ENCODE measurements at places on chromosomes 1 and 21.

- DNase-seq = no peak
Observed at GRCh38 chr21:41965461-41966013, 11.7 kb upstream of the C2CD2 start.

DNA sequence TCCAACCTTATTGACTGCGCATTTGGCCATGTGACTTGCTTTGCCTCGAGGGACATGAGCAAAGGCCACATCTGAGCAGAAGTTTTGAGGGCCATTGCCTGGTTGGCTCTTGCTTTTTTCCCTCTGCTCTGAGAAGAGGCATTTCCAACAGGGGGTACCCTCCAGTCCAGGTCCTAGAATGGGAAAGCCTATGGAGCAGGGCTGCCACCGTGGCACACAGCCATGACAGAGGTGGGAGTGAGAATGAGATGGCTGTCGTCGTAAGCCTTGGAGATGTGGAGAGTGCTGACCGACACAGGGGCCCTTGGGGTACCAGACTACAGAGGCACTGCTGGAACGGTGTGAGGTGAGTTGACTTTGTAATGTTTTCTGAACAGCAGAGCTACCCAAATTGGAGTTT lies 103.0 kb downstream of the KCNJ15 start:
- DNase-seq = no peak

DNA sequence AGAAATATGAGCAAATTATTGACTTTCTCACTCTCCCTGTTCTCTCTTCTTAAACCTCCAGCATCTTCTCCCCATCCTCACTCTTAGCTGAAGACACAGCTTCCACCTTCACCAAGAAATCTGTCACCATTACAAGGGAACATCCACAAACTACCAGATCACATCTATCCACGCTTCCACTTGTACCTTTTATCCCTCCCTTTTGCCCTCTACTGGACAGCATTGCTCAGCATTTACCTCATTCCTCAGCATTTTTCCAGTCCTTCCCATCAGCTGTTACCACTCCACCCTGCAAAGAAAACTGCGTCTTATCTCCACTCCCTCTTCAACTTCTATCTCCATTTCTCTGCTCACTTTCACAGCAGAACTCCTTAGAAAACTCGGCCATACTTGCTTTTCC lies 42.6 kb downstream of the KCNJ6 start:
- no peak for DNase-seq

GRCh38 chr1:196377811-196378210 lies 230.4 kb downstream of the KCNT2 start:
- DNase-seq = no peak

- no peak for DNase-seq
Observed at GRCh38 chr1:237029240-237029639, 12.7 kb upstream of the RYR2 start.

DNA sequence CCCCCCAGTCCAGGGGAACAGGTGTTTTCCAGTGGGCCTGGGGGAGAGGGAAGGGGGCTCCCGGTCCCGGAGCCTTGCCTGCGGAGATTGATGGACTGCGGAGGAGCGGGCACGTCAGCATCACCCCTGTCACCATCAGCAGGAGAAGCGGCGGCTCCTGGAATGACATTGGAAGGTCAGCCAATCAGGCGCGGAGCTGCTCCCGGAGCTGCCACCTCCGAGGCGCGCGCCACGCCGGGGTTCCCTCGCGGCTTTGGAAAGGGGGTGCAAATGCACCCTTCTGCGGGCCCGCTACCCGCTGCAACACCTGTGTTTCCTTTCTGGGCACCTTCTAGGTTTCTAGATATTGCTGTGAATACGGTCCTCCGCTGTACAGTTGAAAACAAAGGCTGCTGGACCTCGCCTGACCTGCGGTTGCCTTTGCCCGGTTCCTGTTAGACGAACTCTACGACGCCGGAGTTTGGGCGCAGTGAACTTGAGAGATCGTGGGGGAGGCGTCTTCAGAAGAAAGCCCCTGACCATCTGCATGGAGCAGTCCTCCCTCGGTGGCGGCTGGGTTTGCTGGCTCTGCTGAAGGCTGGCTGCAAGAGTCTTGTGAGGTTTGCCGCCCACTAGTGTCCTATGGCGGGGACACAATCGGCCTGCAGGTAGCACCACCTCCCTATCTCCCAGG lies 5.3 kb downstream of the DSCAM start:
- DNase-seq = no peak

- no peak for DNase-seq
Observed at GRCh38 chr1:21308847-21309652, 18.8 kb upstream of the ECE1 start.

DNA sequence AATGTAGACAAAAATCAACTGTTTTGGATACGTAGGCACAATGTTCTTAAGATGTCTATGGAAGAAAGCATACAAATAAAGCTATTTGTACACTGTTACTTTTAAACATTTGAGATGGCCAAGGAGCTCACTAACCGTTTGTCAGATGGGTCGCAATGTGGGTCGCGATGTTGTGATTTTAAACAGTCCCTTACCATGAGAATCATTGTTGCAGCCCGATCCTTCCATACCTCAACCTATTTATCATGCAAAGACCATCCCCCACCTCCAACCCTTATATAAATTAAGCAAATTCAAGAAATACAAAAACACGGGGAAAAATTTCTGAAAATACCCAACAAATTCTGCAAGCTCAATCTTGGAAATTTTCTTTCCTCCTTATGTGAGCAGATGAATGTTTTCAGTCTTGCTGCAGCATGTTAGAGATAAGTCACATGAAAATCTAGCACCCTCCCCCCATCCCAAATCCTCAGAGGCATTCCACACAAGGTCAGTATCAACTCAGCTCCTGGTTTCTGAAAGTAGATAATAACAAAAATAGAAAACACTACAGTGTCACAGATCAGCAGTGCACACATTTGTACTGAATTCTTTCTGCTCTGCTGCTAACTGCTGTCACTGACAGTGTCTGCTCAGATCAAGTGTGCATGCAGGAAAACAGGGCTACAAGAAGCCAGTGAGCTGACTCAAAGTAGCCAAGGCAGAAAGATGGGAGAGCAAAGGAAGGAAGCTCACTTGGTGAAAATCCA lies 92.9 kb upstream of the TTC39A start:
- no peak for DNase-seq

DNA sequence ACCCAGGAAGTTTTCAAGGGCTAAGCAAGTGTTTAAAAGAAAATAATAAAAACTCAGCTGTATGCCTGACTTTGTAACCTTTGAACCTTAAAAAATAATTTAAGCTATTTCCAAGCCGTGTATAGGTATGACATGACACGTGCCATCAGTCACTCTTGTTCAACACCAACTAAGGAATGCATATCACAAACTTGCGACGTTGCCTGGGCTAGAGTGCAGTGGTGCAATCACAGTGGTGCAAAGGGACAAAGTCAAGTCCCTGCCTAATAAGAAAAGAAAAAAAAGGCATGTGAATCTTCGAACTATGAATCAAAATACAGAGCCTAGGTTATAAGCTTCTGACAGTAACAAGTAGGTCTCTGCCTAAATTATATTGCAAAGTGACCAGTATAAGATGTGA lies 79.2 kb downstream of the SMYD2 start:
- DNase-seq = no peak

DNA sequence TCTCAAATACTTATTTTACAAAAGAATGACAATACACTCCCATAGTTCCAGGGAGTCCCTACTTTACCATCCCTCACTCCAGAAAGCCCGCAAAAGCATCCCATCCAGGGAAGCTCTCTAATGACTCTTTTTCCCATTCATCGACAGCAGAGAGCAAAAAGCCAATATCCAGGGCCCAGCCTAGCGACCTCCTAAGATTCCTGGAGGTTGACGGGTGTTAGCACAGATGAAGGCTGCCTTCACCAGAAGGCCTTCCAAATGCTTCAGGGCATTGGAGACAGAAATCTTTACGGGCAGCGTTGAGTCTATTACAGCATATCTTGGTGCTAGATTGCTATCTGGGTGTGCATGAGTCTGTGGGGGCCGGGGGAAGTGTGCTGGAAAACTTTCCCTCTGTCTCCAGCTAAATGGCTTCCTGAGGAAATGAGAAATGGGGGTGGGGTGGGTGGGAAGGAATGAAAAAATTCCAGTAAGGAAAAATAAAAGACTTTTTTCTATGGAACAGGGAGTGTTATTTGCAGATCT lies 136.6 kb downstream of the PROX1 start:
- no peak for DNase-seq
